ENCODE measurements at places on chromosomes 7 and 10.

DNA sequence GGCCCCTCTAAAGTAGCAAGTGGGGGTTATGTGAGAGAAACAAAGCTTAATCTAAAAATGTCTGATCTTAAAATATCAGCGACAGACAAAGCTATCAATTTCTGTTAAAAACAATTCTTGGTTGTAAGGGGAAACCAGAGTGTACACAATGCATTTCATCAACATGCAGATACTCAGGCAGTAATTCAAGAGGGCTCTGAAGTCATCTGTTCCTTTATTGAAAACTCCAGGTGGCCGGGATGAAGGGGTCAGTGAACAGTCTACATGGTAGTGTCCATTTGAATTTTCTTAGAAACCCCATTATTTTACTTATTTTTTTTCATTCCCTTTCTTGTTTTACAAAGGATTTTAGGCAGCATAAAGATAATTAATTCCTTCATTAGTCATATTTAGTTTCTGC, 36.7 kb upstream of the BTBD16 start:
- DNase-seq, result no peak

DNA sequence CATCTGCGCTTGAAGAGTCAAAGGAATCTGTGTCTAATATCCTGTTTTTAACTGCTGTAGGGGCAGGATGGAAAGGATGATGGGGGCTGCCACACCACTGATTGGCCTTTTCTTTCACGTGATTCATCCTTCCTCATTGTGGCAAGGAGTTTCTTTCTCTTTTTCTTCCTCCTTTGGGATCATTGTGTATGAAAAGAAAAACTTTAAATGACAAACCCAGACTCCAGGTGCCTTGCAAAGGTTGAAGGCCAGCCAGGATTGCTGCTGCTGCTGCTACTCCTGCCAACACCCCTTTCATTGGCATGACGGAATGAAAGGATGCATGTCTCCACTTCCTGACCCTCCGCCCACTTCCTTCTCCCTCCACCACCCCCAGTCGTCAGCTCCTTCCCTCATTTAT, 6.5 kb upstream of the OIT3 start:
- DNase-seq, result no peak

DNA sequence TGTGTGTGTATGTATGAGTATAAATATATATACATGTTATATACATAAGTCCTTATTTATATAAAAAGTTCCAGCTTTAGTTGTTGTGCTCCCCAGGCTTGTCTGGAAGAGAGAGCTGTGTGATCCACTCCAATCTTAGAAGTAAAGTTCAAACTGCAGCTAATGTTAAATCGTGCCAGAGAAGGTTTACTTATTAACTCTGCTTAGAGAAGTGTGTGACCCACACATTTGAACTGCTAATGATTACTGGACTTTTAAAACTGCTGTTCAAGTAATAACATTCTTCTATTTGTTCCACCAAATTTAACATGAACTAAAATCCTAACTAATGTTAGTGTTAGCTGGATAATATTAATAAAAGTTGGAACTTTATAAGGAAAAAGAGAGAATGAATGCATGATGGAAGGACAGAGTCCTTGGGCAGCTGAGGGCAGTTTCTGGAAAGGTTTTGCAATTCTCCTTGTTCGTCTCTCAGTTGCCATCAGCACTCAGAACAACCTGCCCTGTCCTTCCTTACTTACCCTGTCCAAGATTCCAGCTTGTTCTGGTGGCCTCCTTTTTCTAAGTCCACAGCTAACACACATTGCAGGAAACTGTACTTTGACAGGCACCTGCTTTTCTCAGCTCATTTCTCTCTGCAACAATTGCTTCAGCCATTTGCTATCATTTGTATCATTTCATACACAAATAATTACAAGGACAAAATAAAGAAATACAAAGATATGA, 162.6 kb downstream of the FAM107B start:
- peak; percentile 39 for DNase-seq

DNA sequence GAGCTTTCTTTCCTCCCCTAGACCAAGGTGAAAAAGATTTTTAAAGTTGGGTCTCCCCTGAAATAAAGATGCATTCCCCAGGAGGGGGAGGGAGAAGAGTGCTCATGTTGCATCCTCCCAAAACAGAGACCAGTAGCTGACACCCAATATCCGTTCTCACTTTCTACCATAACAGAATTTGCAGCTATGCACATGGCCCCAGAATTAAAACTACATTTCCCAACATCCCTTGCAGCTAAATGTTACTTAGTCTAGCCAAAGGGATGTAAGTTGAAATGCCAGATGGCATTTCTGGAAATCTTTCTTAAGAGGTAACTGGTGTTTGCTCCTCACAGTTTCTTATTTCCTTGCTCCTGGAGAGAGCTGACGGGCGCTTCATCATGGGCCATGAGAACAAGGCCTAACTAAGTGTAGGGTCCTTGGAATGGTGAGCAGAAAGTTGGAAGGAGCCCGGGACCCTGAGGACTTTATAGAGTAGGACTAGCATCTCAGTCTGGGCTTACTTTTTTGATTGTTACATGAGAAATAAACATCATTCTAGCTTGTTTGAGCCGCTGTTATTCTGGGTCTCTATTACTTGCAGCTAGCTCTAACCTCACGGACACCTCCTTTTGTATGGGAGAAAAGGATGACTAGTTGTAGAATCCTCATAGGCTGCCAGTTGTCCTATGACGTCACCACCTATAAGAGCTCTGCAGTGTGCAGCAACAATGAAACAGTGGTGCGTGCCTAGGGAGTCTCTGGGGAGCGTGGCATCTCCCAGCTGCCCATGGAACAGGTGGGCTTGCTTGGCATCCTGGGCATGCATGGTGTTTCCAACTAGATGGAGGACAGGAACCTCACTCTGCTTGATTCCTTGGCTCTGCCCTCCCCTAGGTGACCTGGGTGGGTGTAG, 46.1 kb upstream of the EXOC6 start:
- no peak for DNase-seq

- DNase-seq, result no peak
Observed at GRCh38 chr10:3654496-3654895, 130.5 kb downstream of the KLF6 start.

DNA sequence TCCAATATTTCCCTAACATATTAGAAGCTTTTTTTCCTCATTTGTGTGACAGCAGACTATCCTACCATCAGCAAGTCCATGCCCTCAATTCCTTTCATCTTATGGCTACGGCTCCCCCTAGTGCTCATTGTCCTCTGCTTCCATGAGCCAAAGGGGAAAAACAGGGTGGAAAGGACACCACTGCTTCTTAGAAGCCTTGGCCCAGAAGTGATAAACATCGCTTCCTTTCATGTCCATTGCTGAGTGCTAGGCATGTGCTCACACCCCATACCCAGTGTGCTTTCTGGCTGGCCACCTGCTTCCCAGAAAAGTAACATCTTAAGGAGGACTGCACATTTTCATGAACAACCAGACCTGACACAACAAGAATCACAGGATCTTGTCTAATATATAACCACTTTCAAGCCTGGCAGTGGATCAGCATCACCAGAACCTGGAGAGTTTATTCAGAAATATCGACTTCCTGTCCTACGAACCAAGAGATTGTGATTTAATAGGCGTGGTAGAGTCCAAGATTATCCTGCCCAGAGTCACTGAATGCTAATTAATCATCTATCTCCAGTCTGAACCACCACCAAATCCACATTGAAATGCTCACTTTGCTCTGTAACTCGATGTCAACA, 650.5 kb upstream of the SORCS1 start:
- no peak for DNase-seq

DNA sequence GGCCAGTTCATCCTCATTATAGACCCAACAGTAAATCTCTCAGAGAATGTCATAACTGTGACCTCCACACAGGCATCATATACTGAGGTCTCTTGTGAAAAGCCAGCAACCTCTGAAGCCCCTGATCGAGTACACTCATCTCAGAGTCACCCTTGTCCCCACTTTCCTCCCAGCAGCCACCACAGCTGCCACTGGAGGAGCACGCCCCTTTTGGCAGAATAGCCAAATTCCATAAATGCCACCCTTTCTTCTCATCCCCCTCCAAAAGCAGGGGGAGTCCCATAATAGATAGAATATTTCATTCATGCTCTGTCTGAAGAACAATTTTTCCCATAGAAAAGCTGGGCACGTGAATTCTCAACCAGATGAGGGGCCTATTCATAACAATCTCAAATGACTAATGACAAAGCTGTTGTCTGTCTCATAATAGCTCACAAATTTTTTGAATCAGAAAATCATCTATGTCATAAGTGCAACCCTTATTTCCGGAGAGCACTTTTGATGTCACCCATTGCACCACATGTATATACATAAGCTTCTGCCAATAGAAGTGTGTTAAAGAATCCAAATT, 47.4 kb downstream of the SGMS1 start:
- no peak for DNase-seq

- DNase-seq, result no peak
Observed at GRCh38 chr7:1925973-1926907, 256.2 kb downstream of the ELFN1 start.

DNA sequence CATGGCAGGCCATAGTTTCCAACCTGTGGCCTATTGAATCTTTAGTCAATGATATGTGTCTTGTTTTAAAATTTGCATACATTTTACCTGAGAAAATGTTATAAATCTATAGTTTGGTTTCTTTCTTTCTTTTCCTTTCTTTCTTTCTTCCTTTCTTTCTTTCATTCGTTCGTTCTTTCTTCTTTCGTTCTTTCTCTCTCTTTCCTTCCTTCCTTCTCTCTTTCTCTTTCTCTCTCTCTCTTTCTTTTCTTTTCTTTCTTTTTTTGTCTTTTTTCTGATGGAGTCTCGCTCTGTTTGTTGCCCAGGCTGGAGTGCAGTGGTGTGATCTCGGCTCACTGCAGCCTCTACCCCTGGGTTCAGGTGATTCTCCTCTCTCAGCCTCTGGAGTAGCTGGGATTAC, 133.3 kb downstream of the IDE start:
- DNase-seq, result no peak

GRCh38 chr7:120064565-120064964, 208.4 kb upstream of the KCND2 start:
- DNase-seq, result no peak

GRCh38 chr7:155166108-155166507, 96.0 kb downstream of the HTR5A start:
- no peak for DNase-seq

DNA sequence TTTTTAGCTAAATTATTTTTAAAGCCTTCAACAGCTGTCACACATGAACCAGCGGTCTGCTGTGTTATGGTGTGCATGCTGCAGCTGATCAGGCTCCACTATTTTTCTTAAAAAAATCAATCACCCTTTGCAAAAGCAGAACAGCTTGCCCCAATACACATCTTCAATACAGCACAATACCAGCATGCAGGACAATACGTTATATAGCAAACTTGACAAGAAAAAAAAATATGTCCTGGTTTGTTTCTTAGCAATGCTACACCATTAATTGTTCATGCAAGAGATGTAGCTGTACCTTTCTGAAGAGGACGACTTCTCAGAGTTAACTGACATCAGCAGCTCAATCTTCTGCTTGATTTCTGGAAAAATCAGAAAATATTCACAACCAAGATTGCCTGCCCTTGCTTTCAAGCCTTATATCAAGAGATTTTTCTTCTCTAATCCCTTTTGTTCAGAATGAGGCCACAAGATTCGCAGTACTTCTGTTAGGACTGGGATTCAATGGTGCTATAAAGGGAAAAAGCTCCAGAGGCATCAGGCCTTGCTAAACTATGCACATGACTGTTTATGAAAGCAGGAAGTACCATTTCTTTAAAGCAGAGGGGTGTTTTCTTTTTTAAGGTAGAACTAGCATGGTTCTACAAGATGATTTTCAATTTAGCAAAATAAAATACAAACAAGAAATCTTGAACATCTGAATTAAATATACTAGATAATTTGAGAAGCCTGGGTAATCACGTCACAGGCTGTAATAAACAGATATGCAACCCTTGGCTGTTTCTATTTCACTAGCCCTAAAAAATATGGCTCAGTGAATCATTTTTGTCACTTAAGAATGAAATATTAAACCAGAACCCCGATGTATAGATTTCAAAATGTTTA, 120.0 kb downstream of the SRPK2 start:
- DNase-seq, result peak; percentile 39

- DNase-seq, result no peak
Observed at GRCh38 chr7:31204071-31204470, 136.5 kb downstream of the NEUROD6 start.

DNA sequence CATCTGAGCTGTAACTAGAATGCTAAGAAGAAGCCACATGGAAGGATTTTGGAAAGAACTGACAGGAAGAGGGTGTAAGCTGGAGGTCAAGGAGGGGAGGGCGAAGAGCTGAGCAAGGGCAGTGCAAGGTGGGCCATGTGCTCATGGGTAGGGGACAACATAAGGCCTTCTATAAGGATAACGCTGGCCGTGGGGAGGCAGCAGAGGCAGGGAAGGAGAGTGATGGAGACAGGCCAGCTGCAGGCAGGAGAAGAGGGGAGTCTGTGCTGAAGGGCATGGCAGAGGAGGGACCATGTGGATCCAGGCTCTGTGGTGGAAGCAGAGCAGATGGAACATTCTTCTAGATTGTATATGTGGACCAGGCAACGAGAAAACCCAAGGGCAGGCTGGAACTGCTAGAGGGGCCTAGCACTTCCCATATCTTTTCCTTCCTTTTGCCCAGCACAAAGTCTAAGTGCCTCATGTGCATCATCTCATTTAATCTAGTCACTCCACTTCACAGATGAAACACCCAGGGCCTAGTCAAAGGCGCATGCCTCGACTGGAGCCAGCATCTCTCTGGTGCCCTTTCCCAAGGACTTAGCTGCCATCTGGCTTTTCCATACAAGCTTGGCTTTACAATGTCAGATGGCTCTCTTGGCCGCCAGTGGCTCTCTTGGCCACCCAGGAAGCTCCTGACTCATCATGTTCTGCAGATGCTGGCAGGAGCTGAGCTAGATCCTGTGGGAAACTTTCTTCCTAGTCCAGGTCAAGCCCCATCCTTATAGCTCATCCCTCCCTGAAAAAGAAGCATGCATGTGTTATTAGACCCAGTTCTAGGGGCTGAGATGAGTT, 6.6 kb downstream of the LRRC18 start:
- no peak for DNase-seq

DNA sequence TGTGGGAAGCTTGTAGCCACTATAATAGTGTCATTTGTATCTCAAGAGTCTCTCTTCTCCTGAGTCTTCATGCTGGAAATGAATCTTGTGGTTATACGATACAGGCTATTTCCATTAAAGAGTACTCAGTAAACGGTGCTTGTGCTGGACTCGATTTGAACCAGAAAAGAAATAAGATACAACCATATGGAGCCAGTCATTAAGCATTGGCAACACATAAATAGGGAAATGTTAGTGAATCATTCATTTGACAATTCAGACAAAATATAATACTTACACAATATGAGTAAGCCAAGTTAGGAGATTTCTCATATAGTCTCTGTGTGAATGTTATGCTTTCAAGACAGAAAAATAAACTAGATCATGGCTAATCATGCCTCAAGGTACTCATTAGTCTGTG, 356.8 kb downstream of the PLXDC2 start:
- no peak for DNase-seq

GRCh38 chr7:96203786-96204185, 118.1 kb downstream of the SLC25A13 start:
- DNase-seq, result no peak

- DNase-seq, result no peak
Observed at GRCh38 chr10:78028438-78029268, 662 bp downstream of the POLR3A start.

DNA sequence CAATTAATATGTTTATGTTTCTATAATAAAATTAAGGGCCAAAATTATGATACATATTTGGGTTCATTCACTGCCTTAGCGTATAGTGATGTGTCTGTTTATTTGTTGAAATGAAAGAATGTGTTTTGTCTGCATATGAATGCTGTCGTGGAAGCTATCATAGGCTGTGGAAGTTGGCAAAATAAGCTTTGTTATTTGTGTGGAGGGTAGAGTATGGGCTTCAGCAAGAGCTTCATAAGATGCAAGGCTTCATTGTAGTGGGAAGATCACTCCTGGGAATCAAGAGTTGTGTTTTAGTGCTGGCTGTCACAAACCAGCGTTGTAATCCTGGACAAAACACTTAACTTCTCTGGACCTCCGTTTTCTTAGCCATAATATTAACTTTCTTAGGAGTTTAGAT, 2.5 kb downstream of the SLK start:
- no peak for DNase-seq
